Activated T-cell treated with anti-CD3 and anti-CD28 coated beads, Interleukin-2, amount 50 U/mL, for 4 hours (primary cell): ENCODE measurements at places on chromosomes 5 and 9.

DNA sequence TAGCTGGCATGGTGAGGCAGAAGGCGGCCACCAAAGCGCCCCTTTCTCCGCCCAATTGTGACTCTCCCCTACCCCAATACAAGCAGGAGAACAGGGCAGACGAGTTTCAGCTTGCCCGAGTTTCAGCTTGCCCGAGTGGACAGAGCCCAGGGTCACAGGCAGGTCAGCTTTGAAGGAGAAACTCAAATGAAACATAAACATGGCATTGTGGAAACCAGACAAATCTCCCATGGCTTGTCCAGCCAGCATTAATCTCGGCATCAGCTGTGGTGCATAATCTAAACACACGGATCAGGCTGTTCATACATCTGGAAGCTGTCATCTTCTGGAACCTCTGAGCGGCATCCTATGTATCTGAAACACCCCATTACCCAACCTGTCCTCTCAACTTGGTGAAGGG lies 16.9 kb downstream of the PTCH1 start:
- DNase-seq, result no peak

DNA sequence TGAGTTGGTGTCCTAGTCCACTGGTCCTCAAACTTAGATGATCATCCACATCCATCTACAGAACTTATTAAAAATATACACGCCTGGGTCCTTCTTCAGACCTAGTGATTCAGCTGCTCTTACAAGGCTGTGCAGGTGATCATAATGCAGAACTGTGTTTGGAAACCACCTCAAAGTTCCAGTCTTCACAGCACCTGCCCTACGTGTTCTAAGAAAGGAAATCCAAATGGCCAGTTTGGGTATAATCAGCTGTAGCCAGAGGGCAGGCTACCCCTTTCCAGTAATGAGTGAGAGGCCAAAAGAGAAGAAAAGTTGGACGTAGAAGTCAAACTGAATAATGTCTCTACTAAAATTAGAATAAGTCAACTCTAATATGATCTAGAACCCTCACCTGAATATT lies 15.4 kb downstream of the REEP5 start:
- DNase-seq, result no peak

- DNase-seq, result no peak
These were observed 30.5 kb upstream of the CSF1R start for GRCh38 chr5:150116667-150117400.

GRCh38 chr9:135479469-135480052 lies at the start of gene PPP1R26:
Gene PPP1R26, plus strand, starts transcription at chr9:135479782. Its CDS starts 4,729 bp downstream, at chr9:135484511.
- DNase-seq, result no peak

- no peak for DNase-seq
These were observed 12.9 kb downstream of the SLC6A3 start for GRCh38 chr5:1432296-1432695.

GRCh38 chr5:120086081-120086480 lies 378.0 kb upstream of the PRR16 start:
- DNase-seq, result no peak

GRCh38 chr5:39284552-39284951 lies 65.2 kb upstream of the FYB1 start:
- no peak for DNase-seq

- DNase-seq, result no peak
These were observed 45.4 kb downstream of the TMEM245 start for GRCh38 chr9:109074236-109074889.

DNA sequence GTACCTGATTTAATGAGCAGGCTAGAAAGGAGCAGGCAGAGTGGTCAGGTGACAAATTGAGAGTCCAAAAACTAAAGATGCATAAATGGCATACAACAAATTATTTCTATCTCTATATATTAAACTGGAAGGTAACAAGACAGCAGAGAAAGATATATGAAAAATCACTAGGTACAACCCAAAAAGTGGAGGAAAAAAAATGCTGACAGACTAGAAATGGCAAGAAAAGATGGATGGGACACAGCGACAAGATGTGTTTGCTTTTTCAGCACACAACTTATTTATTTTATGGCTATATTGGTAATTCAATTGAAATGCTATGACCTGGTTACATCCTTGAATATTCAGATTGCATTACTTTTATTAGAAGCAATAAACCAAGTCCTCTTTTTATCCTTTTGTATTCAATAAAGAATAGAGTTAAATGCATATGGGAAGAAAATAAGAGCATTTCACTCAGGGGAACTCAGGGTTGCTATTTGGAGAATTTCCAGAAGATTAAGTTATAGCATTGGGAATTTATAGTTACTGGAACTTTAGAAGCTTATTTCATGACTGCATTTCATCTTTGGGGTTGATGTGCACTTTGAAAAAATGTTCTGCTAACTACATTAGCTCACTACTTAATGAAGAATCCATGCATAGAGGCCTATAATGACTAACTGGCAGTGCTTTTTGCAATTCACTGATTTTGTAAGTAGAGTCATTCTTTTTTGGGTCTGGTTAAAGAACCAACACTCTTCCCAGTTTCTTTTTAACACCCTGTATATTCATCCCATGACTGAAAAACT lies 566.6 kb upstream of the TUSC1 start:
- no peak for DNase-seq

- DNase-seq, result peak; percentile 48
These were observed 33.1 kb downstream of the APTX start for GRCh38 chr9:32968101-32969011.

DNA sequence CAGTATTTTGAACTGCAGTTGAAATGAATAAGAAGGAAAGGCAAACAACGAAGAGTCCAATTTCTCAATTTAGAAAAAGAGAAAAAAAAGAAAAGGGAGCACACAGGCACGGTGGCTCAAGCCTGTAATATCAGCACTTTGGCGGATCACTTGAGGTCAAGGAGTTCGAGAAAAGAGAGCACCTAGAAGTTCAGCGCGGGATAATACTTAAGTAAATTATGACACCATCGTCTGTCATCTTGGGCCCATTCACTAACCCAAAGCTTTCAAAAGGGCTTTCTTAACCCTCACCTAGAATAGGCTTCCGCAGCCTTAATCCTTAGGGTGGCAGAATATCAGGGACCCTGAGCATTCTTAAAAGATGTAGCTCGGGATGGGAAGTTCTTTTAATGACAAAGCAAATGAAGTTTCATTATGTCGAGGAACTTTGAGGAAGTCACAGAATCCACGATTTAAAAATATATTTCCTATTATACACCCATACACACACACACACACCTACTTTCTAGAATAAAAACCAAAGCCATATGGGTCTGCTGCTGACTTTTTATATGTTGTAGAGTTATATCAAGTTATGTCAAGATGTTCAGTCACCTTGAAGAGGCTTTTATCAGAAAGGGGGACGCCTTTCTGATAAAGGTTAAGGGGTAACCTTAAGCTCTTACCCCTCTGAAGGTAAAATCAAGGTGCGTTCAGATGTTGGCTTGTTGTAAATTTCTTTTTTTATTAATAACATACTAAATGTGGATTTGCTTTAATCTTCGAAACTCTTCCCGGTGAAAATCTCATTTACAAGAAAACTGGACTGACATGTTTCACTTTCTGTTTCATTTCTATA lies 602 bp upstream of the CD274 start:
- no peak for DNase-seq

DNA sequence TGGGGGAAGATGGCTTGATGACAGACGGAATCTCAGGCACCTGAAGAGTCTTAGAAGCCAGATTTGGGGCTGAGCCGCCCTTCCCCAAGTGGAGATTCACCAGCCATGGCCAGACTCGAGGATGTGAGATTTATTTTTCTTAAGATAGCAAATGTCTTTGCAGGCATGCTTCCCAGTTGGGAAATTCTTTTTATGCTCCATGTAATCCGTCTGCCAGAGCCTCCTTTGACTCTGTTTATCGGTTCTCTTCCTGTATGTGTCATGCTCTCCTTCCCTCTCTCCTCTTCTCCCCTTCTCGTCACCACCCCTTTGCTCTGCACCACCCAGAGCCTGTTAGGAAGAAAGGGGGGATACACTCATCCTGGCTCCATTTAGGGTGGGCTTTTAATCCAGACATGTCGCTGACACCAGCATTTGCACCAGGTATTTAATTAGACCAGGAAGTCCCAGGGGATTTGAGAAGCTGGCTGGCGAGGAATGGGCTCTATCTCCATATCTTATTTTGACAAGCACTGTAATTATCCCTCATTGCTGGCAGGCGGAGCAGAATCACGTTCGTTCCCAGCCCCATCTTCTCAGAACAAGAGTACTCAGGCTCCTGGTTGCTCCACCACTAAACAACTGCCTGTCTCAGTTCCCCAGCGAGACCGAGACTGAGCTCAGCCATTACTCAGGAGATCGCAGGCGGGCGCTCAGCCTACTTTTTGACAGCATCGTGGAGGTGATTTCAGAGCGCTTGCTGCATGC lies 50.9 kb downstream of the KCNIP1 start:
- no peak for DNase-seq

- DNase-seq, result no peak
These were observed 15.8 kb downstream of the PSMB7 start for GRCh38 chr9:124399323-124399967.

GRCh38 chr9:114114364-114114763 lies 15.3 kb upstream of the KIF12 start:
- DNase-seq, result no peak

DNA sequence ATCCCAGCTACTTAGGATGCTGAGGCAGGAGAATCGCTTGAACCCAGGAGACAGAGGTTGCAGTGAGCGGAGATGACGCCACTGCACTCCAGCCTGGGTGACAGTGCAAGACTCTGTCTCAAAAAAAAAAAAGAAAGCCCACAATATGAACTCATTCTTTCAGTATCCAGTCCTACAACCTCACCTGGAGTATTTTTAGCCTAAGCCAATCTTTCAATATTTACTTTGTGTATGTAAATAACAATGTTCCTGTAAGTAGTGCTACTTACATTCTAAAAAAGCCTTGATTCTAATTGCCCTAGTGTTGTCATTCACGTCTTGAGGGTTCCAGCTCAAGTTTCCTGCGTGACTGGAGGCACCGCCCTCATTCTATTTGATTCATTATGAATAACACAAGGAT lies 62.0 kb downstream of the BHMT start:
- no peak for DNase-seq

GRCh38 chr5:176418251-176418650 lies 1.9 kb upstream of the CLTB start:
- no peak for DNase-seq

GRCh38 chr5:74624501-74624900 lies 16.0 kb downstream of the ENC1 start:
- DNase-seq, result no peak

DNA sequence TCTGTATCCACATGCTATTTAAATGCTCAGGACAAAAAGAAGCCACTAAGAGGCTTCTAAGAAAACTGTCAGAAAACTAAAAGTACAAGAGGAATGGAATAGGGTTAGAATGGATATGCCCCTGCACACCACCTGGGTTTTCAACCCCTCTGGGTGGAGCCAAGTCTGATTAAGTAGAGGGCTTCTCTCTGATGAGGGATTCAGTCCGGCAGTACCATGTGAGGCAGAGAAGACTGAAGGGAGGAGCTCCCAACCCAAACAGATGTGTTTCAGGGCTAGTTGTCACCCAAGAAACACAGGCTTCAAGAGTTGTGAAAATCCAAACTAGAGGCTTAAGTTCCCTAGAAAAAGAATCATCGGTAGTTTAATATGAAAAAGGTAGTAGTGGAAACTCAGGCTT lies 12.5 kb downstream of the NREP start:
- no peak for DNase-seq

GRCh38 chr5:111223787-111224560 lies at the start of gene CAMK4:
Gene CAMK4, plus strand, starts transcription at chr5:111224384. Its CDS starts 100 bp downstream, at chr5:111224484.
- peak; percentile 74 for DNase-seq

GRCh38 chr5:107040907-107041306 lies 629.8 kb downstream of the EFNA5 start:
- DNase-seq, result no peak

DNA sequence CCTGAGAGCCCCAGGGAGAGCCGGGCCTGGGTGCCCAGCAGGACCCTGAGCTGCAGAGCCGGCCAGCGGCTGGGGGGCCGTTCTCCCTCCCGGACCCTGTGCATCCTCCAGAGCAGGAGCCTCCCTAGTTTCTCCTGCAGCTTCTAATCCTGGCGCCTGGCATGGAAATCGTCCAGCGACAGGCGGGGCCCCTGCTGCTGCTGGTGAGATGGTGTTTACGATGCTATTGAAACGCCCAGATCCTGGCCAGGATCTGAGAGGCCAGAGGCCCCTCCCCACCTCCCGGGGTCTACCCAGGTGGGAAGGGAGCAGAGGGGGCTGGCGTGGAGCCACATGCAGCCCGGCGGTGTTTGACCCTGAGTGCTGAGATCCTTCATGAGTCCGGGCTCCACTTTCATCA lies 38.2 kb upstream of the CEP72 start:
- DNase-seq, result no peak

- no peak for DNase-seq
These were observed 13.3 kb upstream of the RUSC2 start for GRCh38 chr9:35476596-35476995.

DNA sequence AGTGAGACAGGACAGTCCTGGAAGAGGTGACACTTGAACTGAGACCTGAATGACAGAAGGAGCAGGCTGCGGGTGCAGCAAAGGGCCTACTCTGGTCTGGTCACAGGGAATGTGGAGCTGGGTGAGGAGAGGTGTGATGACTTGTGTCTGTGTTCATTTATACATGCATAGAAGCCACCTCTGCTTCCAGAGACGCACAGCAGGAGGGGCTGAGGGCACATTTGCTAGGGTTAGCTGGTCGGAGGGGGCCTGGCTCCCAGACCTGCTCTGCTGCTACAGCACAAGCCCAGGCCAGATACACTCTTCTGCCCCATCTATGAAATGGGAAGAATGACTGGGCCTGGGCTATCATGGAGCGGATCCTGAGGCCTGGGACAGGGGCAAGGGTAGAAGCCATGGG lies 15.6 kb downstream of the UNC5A start:
- no peak for DNase-seq

GRCh38 chr5:6251565-6252102 lies 126.7 kb downstream of the MED10 start:
- DNase-seq, result no peak

- peak; percentile 33 for DNase-seq
These were observed 52.1 kb downstream of the C9orf50 start for GRCh38 chr9:129568560-129569501.

- no peak for DNase-seq
These were observed 268.9 kb upstream of the IRX2 start for GRCh38 chr5:3020426-3020825.

GRCh38 chr5:52177193-52177592 lies 610.5 kb upstream of the ITGA1 start:
- no peak for DNase-seq

DNA sequence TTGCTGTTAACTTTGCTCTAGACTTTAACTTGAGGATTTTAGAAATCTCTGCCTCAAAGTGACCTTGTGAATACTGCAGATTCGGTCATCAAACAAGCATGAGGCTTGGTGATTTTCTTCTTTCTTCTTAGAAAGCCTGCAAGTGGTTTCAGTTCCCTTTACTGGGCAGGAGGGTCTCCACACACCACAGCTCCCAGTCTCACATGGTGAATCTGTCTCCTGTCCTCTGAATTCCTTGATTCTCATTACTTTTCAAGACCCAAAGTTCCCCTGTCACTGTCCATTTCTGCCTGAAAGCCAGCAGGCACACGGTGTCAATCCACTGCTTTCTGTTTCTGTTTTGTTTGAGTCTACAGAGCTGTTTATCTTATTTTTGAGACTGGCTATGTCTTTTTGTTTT lies 14.1 kb downstream of the HSPB3 start:
- no peak for DNase-seq

GRCh38 chr9:96719921-96720320 lies 58.0 kb downstream of the ZNF510 start:
- DNase-seq, result no peak

- no peak for DNase-seq
These were observed 23.5 kb downstream of the PDGFRB start for GRCh38 chr5:150131978-150132694.
